ENCODE measurements at places on chromosomes 16 and 17.
A peak's percentile ranks its signal among the peaks of the same experiment; 100 is the strongest.

DNA sequence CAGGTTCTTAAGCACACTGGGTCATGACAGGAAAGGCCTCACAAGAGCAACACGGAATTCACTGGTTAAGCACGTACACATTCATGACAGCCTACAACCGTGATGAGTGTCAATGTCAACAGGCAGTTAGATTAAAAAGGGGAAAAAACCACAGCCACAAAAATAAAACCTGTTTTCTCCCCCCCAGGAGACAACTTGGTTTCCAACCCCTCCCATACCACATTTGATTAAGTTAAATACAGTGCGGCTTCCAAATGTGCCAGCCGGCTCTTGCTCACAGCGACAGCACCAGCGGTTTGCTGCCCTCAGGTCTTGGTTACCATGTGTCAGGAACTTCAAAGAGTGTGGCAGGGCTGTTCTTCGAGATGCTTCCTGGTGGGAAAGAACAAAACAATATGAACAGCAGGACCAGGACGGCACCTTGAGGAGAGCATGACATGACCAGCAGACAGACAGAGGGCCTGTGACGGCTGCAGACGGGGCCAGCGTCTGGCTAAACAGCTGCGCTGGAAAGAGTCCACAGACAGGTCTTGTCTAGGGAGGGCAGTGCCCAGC is 193.6 kb downstream of the PARN start:
- DNase-seq = no peak

DNA sequence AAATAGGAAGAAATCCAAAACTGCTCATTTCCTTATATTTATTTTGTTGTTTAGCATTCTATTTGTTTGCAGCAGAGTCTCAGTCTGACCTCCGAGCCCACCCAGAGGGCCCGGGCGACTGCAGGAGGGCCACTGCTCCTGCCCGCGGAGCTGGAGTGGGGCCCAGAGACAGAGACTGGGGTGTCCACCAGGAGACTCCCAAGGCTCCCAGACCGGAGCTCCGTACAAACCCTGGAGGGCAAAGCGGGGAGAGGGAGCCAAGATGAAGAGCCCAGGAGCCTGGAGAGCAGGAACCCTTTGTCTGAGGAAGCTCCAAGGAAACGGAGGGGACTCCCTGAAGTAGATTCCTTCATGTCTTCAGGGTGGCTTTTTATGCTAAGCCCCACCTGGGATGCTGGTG is 57.9 kb downstream of the AXIN2 start:
- no peak for DNase-seq

GRCh38 chr17:40864661-40865390 is 2.2 kb downstream of the KRT12 start:
- no peak for DNase-seq

DNA sequence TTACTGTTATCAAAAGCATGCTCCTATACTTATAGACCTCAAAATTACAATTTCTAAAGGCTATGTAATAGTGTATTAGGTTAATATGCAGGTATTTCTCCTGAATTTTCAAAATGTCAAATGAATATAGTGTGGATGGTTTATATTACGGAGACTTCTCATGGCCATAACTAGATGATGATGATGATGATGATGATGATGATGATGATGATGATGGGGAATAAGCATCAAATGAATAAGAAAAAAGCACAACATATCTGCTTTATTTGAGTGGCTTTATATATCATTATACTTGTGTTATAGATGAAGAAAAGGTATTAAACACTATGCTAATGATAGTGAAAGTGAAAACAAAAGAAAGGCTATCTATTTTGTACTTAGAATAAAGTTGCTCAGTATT is 53.9 kb downstream of the CDC27 start:
- DNase-seq = no peak

GRCh38 chr17:58920773-58921172 is 165.1 kb downstream of the PPM1E start:
- no peak for DNase-seq

GRCh38 chr17:50372222-50372757 is 694 bp downstream of the MRPL27 start:
- no peak for DNase-seq

- DNase-seq = peak; percentile 96
Observed at GRCh38 chr17:82863941-82864712, 24.3 kb upstream of the ZNF750 start.

DNA sequence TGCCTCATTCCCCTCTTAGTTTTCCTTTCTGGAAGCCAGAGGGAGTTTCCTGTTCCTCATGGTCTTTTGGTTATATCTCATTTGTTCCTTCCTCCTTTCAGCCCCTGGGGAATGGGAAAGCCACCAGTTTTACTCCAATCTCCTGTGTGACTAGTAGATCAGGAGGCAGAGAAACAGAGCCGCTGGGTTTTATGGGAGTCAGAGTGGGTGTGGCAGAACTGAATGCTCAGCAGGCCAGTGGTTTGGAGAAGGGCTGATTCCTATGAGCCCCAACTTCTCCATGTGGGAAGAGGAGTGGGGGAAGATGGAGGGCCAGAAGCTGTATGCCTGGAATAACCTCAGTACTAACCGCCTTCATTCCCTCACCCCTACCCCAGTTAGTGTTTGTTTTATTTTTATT is 4.1 kb downstream of the DNAH2 start:
- peak; percentile 23 for DNase-seq

- DNase-seq = no peak
Observed at GRCh38 chr17:66965801-66966262, 1.3 kb downstream of the CACNG4 start.

GRCh38 chr16:74298104-74298503 is 1.5 kb downstream of the PSMD7 start:
- DNase-seq = no peak

DNA sequence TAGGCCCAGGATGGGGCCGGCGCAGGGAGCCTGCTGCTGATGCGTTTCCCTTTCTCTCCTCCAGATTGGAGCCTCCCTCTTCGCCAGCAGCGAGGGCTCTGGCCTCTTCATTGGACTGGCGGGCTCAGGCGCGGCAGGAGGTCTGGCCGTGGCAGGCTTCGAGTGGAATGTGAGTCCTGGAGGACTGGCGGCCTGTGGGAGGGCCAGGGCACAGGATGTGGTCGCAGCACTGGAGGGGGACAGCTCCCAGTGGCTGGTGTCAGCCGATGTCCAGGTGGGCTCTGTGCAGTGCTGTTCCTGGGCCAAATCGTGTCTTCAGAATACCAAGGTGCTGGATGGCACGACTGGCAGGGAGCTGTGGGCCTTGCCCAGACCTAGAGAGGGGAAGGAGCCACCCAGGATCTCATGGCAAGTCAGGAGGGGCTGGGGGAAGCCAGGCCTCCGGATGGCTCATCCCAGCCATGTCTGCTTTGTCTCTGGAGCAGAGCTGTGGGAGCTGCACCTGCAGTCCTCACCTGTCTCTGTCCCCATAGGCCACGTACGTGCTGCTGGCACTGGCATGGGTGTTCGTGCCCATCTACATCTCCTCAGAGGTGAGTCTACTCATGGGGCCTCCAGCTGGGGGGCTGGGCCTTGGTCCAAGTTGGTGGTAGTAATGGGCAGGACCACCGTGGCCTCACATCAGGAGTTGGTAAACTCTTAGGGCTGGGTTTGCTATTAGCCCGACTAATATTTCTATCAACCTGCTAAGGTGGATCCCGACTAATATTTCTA is 7.3 kb downstream of the SLC5A10 start:
- no peak for DNase-seq

DNA sequence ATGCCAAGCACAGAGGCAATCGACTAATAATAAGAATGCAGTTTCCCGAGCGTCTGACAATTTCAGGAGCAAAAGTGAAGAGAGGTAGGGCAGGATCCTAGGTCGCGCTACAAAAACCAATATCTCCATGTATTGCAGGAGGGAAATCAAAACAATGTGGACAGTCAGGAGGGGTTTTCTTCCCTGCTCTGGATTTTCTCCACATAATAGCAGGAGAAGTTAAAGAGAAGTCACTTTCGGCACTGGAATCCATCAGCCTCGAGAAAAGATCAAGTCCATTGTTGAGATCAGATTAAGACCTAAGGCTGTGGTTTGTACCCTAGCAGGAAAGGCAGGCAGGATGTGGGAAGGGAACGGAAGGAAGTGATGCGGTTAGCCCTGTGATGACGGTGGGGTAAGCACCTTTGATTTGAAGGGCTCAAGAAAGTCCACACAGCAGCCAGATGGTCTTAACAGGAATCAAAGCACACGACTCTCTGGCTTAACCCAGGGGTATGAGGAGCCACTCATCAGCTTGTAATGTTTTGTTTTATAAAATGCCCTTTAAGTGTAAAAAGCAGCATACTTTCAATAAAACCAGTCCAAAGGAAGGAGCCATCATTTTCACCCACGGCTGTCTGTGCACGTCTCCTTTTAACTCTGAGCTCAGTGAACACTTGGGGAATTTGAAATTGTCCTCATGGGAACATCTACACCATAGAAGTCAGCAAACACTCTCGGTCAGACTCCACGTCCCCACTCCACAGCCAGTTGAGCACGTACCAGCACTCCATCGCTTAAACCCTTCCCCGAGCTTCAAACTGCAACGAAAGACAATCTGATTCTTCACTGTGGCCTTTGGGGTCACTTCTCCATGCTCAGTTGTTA is 15.8 kb upstream of the AKTIP start:
- DNase-seq = peak; percentile 88

Measured in NB4 (cell line).